ENCODE measurements at places on chromosomes 12 and 14. TPM values are rescaled to one million over a fixed set of nuclear protein-coding genes. Genes with fewer than 3 reads are reported as not detected.

DNA sequence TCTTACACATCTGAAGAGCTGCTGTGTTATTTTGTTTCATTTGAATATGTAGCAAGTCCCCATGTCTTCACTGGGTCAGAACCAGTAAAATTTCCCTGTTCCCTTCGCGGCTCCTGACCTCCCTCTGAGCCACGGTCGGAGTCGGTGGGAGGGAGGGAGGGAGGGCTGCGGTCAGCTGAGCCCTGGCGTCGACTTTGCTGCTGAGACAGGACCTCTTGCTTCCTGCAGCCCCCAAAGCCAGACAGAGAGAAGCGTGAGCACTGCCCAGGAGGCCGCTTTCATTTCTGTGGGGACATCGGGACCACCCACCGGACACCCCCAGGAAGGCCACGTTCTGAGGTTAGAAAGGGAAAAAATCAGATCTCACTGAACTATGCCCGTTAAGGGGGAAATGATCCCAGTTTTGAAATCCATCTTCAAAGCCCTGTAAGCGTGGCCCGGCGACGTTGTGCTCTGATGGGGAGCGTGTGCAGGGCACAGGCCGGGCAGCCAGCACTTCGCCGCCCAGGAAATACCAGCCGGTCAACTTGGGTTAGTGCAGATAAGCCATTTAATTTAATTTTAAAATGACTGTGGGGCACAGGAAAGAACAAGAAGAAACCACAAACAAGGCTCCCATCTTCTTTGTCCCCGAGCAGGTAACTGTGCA is 42.1 kb downstream of the NOC4L start:
- H3K4me3 ChIP-seq = peak overlapping the region; percentile 87
- H3K36me3 ChIP-seq = peaks cover 9% of the 10 kb centered on the region
- H3K27ac ChIP-seq = peak overlapping the region; percentile 96

GRCh38 chr14:99773521-99774497 is 19.4 kb upstream of the EML1 start:
- H3K27me3 ChIP-seq = peaks cover 18% of the 10 kb centered on the region
- no peaks in the 10 kb centered on the region for H3K36me3 ChIP-seq
- no peak overlapping the region for H3K27ac ChIP-seq
- no peak overlapping the region for H3K4me3 ChIP-seq
- H3K4me1 ChIP-seq = peaks cover 12% of the 10 kb centered on the region

Gene PTPRB
- not detected for total RNA-seq

GRCh38 chr14:94337274-94337673 is 14.1 kb upstream of the SERPINA6 start:
- peaks cover 8% of the 10 kb centered on the region for H3K4me1 ChIP-seq
- no peaks in the 10 kb centered on the region for H3K36me3 ChIP-seq
- H3K4me3 ChIP-seq = no peak overlapping the region
- DNase-seq = no peak

- no peaks in the 10 kb centered on the region for H3K36me3 ChIP-seq
- no peak overlapping the region for H3K4me3 ChIP-seq
- peaks cover 11% of the 10 kb centered on the region for H3K27me3 ChIP-seq
- DNase-seq = no peak
- no peak overlapping the region for H3K27ac ChIP-seq
- no peaks in the 10 kb centered on the region for H3K4me1 ChIP-seq
Measured at GRCh38 chr14:20516921-20517320, 11.6 kb downstream of the RNASE10 start.

- H3K4me1 ChIP-seq = no peaks in the 10 kb centered on the region
- no peaks in the 10 kb centered on the region for H3K27me3 ChIP-seq
- no peak for DNase-seq
Measured at GRCh38 chr14:31749275-31749674, 188.1 kb downstream of the NUBPL start.

- peak; percentile 82 for DNase-seq
- peaks cover 3% of the 10 kb centered on the region for H3K36me3 ChIP-seq
- no peak overlapping the region for H3K27ac ChIP-seq
- H3K4me3 ChIP-seq = no peak overlapping the region
- peaks cover 9% of the 10 kb centered on the region for H3K4me1 ChIP-seq
Measured at GRCh38 chr14:103748534-103748857, 32.9 kb downstream of the ZFYVE21 start.

DNA sequence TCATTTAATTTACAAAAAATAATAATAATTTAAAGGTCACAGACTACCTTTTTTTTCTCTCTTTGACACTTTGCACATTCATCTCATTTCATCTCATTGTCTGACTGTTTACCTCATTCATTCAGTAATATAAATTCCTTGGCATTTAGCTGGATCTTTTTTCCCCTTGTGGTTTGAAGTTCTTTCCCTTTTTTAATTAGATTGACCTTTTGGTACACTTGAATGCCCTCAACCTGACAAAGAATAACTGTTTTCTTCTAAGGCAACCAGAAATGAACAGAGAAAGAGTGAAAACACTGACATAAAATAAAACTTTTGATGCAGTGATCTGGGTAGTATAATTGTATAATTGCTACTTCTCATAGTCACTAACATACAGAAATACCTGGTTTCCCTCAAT is 774.9 kb upstream of the NOVA1 start:
- H3K36me3 ChIP-seq = no peaks in the 10 kb centered on the region
- H3K4me1 ChIP-seq = no peaks in the 10 kb centered on the region
- no peak overlapping the region for H3K27ac ChIP-seq
- H3K27me3 ChIP-seq = no peaks in the 10 kb centered on the region

Gene HAL
- total RNA-seq = 0.09 TPM

Gene STON2
- 0.30 TPM for total RNA-seq

Gene CIROP
- not detected for total RNA-seq

DNA sequence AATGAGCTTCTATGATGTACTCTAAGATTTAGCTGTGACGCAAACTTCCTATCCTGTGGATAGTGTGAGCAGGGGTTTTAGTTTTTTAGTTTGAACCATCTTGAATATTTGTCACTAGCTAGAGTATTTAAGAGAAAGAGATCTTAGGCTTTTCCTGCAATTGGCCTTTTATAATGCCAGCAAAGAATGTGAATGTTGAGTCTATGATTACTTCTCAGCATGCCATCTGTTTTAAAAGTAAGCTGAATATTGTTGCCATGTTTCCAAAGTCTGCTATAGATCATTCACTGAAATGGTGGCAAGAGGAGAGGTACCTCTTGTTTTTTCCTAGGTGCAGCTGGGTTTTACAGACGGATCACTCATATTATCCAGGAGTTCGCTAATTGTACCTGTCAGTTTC is 1783.6 kb upstream of the FLRT2 start:
- DNase-seq = no peak
- no peak overlapping the region for H3K4me3 ChIP-seq
- no peaks in the 10 kb centered on the region for H3K27me3 ChIP-seq
- no peaks in the 10 kb centered on the region for H3K4me1 ChIP-seq
- no peaks in the 10 kb centered on the region for H3K36me3 ChIP-seq

GRCh38 chr12:96828169-96828789 is 78.8 kb upstream of the NEDD1 start:
- H3K4me3 ChIP-seq = no peak overlapping the region
- peak; percentile 62 for DNase-seq
- H3K36me3 ChIP-seq = no peaks in the 10 kb centered on the region
- no peaks in the 10 kb centered on the region for H3K4me1 ChIP-seq
- no peak overlapping the region for H3K27ac ChIP-seq

GRCh38 chr12:3122841-3123678 is 45.9 kb downstream of the TSPAN9 start:
- peaks cover 2% of the 10 kb centered on the region for H3K4me1 ChIP-seq
- H3K27me3 ChIP-seq = peaks cover 32% of the 10 kb centered on the region
- no peaks in the 10 kb centered on the region for H3K36me3 ChIP-seq
- no peak overlapping the region for H3K4me3 ChIP-seq
- no peak for DNase-seq

DNA sequence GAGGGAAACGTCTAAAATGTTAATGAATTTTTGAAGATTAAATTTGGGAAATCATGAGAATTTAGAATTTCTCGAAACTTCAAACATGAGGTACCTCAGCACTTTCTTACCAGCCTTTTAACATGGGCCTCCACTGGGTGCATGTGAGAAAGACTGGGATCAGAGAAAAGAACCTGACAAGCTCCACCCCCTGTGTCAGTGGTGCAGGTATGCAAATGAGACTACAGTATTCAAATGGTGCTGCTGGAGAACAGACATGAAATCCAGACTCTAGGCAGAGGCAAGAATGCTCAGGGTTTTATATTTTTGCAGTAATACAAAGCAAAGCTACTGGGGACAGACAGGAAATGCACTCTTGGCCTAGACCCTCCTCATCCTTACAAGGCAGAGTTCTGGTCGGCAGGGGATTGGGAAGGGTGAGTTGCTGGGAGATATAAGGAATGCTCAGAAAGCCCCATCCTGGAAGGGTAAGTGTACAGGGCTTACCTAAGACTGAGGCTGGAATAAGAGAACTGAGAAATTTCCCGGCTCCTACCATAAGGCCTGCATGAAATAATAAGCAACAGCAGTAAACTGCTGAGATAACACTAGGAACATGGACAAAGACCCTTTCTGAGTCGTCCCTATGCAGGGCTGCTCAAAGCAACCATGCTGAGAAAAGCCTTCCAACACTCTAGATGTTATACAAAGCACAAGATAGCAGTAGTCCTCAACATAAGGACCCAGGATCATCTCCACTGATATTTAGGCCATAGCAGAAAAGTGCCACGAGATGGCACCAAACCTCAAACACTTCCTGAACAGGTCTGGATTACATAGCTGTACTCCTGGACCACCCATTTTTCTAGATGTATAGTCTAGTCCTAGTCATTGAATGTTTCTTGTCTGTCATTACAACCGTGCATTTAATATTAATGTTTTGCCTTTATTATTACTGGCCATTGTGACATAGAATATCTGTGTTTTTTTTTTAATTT is 260.8 kb downstream of the RASSF9 start:
- DNase-seq = peak; percentile 64
- no peak overlapping the region for H3K27ac ChIP-seq
- H3K4me3 ChIP-seq = no peak overlapping the region
- H3K27me3 ChIP-seq = no peaks in the 10 kb centered on the region
- no peaks in the 10 kb centered on the region for H3K36me3 ChIP-seq

Gene TEX22
- 6.4 TPM for total RNA-seq

DNA sequence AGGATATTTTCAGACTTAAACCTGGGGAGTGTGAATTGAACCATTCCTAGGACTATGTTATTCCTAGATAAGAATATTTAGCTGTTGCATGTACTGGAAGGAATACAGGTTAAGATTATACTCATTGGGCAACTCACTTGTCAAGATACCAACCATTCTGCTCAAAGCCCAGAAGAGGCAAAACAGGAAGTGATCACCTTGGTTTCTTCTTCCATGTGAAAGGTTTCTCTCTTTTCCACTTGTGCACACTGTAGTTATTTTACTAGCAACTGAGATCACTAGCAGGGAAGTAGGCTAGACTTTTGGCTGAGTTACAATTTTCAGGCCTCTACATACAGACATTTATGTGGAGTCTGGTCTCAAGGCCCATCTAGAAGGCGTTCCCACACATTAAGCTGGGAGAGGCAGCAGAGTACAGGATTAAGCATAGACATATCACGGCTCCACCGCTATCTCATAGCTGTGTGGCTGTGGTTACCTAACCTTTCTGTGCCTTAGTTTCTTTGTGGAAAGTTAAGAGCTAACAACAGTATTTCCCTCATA is 83.9 kb upstream of the FERMT2 start:
- H3K4me1 ChIP-seq = peaks cover 26% of the 10 kb centered on the region
- no peak overlapping the region for H3K4me3 ChIP-seq
- peaks cover 72% of the 10 kb centered on the region for H3K36me3 ChIP-seq
- H3K27ac ChIP-seq = no peak overlapping the region

DNA sequence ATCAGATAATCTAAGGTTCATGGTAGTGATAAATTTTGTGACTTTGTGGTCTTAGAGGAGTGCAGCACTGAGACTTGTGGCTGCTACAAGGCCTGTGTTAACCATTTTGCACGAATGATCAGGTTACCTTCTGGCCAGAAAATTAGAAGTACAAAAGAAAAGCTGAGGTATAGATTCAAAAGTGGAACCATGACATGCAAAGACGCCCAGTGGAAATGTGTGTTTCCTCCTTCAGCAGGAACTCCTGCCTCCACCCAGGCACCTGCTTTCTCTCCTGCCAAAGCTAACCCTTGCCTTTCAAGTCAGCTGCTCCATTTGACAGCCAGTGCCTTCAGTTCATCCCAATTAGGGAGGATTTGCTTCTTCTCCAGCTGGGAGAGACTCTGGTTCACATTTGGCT is 10.1 kb downstream of the PDE6H start:
- H3K4me1 ChIP-seq = peaks cover 42% of the 10 kb centered on the region
- peak overlapping the region; percentile 23 for H3K27ac ChIP-seq
- no peaks in the 10 kb centered on the region for H3K36me3 ChIP-seq
- peak overlapping the region; percentile 30 for H3K4me3 ChIP-seq

- peaks cover 6% of the 10 kb centered on the region for H3K27me3 ChIP-seq
- H3K4me1 ChIP-seq = peaks cover 1% of the 10 kb centered on the region
- peak; percentile 78 for DNase-seq
- H3K4me3 ChIP-seq = no peak overlapping the region
- H3K27ac ChIP-seq = no peak overlapping the region
Measured at GRCh38 chr12:9049520-9050133, 60.3 kb downstream of the KLRG1 start.

DNA sequence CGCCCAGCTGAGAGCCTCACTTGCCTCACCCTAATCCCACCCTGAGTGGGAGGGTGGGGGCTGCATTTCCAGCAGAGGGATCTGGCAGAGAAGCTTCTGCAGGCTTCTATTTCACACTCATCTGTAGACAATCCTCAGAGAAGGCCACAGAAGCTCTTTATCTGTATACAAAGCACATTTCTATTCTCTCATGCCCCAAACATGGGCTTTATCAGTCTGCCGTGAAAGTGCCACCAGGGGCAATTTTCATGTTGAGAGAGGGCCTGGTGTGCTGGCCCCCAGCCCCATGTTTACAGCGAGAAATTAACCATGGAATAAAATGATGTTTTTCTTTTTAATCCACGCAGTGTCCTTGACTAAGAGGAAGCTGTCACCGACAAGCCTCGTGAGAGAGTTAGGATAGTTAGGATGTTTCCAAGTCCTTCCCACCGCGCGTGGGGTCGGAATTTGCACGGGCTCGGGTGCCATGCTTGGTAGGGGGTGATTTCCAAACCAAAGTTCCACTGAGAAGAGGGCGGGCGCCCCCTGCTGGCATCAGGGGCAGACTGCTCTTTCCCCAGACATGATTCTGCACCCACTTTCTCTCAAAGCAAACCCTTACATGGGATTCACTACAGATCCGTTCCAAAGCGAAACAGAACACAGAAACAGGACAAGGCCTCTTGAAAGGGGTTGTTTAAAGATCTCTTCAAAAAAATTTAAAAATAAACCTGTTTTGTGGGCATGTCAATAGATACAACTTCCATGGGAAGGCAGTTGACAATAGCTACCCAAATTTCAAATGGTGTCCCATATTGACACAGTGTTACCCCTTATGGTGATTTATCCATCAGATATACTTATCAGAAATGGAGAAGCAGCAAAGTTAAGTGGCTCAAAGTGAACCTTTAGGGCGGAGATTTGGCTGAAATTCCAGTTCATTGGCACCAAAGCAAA is 19.4 kb downstream of the BDKRB1 start:
- DNase-seq = peak; percentile 89
- peaks cover 2% of the 10 kb centered on the region for H3K27me3 ChIP-seq
- H3K36me3 ChIP-seq = peaks cover 2% of the 10 kb centered on the region
- H3K4me3 ChIP-seq = no peak overlapping the region
- no peak overlapping the region for H3K27ac ChIP-seq

Gene TEDC1
- total RNA-seq = 43.3 TPM

- H3K36me3 ChIP-seq = no peaks in the 10 kb centered on the region
- DNase-seq = no peak
- no peak overlapping the region for H3K4me3 ChIP-seq
- no peak overlapping the region for H3K27ac ChIP-seq
- H3K4me1 ChIP-seq = no peaks in the 10 kb centered on the region
Measured at GRCh38 chr12:25417071-25417470, 136.0 kb downstream of the LMNTD1 start.

GRCh38 chr12:1946296-1946695 is 27.8 kb upstream of the CACNA2D4 start:
- peaks cover 35% of the 10 kb centered on the region for H3K36me3 ChIP-seq
- no peak overlapping the region for H3K27ac ChIP-seq
- DNase-seq = no peak
- H3K4me1 ChIP-seq = no peaks in the 10 kb centered on the region
- H3K4me3 ChIP-seq = no peak overlapping the region
- no peaks in the 10 kb centered on the region for H3K27me3 ChIP-seq

Gene TEP1
- total RNA-seq = 35.8 TPM

Data from activated CD4-positive, alpha-beta T cell treated with anti-CD3 and anti-CD28 coated beads, Interleukin-2, amount 10 ng/mL, durations not matched to agents 24 days and 14 days (primary cell).